ENCODE measurements at places on chromosomes 3 and 15.
A peak's percentile ranks its signal among the peaks of the same experiment; 100 is the strongest.

- no peak for DNase-seq
These were observed 1001.1 kb upstream of the NR2F2 start for GRCh38 chr15:95329362-95329761.

- DNase-seq, result no peak
These were observed 907.8 kb downstream of the NTRK3 start for GRCh38 chr15:87348746-87349145.

DNA sequence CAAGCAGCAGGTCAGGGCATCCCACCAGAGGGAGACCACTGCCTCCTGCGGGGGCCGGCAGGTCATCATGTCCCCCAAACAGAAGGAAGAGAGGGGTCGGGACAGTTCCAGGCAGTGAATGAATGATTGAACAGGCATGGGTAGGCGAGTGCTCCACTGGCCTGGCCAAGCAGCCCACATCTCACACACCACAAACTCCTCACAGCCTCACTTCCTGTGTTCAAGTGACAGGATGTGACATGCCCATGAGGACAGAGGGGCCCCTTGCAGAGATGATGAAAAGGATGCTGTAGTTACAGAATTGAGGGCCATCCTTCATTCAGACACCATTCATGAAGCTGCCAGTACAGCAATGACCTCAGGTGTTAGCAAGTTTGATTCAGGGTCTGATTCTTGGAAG lies 3.7 kb downstream of the IQSEC1 start:
- DNase-seq, result peak; percentile 81

- DNase-seq, result peak; percentile 38
These were observed 2.4 kb upstream of the CFAP91 start for GRCh38 chr3:119700269-119700919.

GRCh38 chr15:89130201-89130600 lies 41.9 kb downstream of the ABHD2 start:
- DNase-seq, result peak; percentile 18

DNA sequence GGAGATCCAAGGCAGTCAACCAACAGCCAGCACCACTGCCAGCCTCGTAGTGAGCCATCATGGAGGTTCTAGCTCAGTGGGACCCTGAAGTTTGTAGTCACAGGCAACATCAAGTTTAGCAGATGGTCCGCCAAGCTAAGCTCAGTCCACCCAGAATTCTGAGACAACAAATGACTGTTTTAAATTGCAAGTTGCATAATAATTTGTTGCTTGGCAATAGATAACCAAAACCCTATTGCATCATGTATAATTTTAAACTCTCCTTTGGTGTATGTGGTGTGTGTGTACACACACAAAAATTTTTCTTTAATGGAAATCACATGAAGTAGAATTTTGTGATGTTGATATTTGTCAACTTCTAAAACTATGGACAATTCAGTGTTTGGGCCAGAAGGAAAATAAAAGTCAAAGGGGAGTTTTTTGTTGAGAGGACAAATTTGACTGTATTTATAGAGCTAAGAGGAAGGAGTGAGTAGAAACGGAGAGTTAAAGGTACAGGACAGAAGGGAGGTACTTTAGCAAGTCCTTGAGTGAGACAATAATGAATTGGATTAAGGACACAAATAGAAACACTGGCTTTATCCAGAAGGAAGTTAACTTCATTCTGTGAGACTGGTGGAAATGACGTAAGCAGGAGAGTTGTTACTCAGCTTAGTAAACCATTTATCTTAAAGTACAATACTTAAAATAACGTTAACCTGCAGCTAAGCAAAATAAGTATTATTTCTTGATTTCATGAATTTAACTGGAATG lies 83.6 kb downstream of the NCEH1 start:
- no peak for DNase-seq

DNA sequence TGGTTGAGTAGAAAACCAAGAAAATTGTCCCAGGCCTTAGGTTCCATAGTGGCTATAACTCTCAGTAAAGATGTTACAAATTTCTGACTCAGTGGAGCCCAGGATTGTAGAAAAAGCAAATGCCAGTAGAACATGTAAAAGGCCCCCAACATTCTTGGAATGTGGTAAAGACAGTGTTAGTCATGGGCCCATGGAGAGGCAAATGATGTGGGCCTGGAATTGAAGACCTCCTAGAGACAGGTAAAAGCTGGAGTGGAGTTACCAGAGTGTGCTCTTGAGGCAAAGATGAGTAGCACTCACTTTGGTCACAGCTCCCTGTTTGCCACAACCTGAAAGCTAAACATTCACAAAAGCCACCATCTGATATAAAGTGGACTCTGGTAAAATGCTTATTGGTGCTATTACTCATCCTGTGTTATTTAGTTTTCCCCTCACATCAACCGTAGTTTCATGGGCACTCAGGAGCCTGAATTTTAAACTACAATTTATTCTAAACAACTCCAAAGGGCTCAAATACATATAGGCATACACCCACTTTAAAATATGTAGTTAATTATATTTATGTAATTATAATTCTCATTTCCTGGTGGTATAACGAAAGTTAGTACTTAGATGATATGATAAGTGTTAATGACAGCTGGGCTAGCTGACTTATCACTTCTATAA lies 359.6 kb upstream of the NECTIN3 start:
- DNase-seq, result no peak

- DNase-seq, result no peak
These were observed 233.3 kb downstream of the RBMS3 start for GRCh38 chr3:29514170-29514569.

- no peak for DNase-seq
These were observed 31.7 kb upstream of the TTC14 start for GRCh38 chr3:180570238-180570637.

DNA sequence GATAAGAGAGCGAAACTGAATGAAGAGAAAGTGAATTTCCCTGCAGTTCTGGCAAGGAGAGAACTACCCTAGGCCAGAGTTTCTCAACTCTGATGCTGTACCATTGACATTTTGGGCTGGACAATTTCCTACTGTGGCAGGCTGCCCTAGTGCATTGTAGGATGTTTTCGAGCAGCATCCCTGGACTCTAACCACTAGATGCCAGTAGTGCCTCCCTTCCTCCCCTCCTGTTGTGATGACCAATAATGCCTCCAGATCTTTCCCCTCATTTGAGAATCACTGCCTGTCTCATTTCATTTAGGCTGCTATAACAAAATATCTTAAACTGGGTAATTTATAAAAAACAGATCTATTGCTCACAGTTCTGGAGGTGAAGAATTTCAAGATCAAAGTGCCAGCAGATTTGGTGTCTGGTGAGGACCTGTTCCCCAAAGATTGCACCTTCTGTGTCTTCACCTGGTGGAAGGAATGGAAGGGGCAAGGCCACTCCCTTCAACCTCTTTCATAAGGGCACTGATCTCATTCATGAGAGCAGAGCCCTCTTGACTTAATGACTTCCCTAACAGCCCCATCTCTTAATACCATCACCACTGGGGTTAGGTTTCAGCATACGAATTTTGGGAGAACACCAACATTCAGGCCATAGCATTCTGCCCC lies 188.9 kb upstream of the MEIS2 start:
- DNase-seq, result no peak

- DNase-seq, result no peak
These were observed 157.2 kb upstream of the TPRG1 start for GRCh38 chr3:189014526-189014925.

DNA sequence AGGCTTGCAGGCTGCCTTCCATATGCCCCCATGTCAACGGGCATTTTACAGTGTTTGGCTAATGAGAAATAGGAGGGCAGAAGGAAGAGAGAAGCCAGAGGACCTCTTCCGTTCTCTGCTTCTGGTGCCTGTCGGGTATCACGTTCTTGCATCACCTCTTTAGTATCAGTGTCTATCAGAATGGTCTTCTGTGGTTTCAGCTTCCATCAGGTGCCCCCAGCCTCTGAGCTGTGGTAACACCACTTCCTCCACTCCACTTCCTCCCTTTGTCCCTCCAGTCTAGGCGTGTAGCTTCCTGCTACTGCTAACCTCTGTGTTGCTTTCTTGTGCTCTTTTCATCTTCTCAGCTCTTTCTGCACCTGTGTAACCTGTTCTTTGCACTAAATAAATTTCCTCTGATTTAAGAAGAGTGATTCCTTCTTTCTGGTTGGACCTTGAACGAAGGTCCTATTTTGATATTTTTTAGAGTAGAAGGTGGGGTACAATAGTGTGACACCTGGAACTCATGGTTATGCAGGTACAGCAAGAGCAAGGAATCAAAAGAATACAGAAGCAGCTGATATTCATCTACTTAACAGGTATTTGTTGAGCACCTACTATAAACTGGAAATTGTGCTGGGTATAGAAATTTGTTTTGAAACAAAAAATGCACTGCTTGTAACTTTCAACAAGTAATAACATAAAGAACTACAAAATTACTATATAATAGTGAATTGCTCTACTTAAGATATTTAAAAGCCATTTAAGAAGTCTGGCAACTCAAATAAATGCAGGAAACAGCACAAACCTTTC lies 27.4 kb upstream of the FOXB1 start:
- peak; percentile 70 for DNase-seq

GRCh38 chr3:43612419-43612818 lies 9.4 kb downstream of the ANO10 start:
- DNase-seq, result no peak

DNA sequence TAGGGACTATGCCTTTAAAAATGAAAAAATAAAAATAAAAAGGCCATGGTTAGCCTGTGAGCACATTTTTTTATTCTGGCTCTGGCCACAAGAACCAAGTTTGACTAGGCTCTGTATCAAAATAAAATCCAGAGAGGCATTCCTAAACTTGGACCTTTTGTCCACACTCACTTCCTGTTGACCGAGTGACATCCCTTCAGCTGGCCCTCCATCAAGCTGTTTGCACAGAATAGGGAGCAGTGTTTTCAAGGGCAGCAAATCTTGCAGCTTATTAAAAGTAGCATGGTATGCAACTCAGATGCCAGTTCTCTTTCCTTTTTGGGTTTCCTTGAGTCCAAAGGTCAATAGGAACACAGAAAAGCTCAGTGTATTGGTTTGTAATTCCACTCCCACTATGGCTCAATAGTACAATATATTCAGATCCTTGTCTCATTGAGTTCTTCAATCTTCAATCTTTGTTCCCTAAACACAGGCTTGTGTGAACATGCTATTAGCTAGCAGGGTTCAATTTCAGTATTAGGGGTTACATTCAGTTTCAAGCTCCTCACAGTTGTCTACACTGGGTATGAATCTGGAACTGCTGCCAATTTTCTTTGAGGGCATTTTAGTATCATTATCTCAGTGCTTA lies 244.5 kb downstream of the RBMS3 start:
- DNase-seq, result no peak

DNA sequence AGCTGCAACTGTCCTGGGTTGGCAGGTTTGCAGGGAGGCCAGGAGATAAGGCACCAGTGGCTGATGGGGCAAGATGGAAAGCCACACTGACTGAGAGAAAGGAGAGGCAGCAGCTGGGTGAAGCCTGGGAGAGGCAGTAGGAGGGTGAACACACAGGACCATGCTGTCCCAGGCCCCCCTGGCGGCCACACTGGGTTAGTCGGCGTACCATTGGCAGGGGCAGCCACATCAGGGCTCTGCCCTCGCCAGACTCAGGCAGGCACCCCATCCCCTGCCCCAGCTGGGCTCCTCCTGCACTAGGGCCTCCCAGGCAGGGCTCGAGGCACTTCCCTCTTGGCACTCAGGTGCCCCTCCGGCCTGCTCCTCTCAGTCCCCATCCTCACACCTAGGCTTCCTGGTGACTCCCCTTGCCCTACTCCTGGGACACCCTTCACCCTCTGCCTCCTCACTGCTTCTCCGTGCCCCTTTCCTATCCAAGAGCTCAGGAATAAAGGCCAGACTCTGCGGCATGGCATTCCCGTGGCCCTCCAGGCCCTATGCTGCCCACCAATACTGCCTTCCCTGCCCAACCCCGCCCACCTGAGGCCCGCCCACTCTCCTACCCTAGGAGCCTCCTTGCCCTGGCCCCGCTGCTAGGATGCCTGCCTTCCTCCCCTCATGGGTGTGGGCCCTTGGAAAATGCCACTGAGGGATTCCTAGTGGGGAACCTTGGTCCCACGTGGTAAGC lies 28.7 kb upstream of the DUSP7 start:
- DNase-seq, result no peak

GRCh38 chr3:80097674-80098073 lies 329.9 kb upstream of the ROBO1 start:
- no peak for DNase-seq

DNA sequence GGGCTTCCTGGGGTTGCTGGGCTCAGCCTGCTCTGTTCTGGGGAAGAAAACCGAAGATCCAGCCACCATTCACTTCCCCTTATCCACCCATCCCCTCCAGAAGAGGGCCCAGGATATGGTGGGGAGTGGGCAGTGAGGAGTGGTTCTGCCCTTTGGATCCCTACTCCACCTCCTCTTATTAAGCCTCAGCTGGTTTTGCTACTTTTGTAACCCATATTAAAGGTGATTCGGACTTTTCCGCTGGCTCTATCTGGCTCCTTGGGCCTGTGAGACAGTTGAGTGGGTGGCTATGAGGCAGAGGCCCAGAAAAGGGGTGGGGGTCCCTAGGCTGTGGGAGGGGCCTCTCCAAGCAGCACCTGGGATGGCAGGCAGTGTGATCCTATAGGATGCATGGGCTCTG lies 33.8 kb downstream of the NBEAL2 start:
- no peak for DNase-seq

GRCh38 chr3:94303897-94304296 lies 241.0 kb downstream of the NSUN3 start:
- no peak for DNase-seq

GRCh38 chr15:44535523-44536301 lies 1.2 kb upstream of the EIF3J start:
- peak; percentile 53 for DNase-seq

- no peak for DNase-seq
These were observed 946.0 kb downstream of the IGSF11 start for GRCh38 chr3:118088696-118089095.

- no peak for DNase-seq
These were observed 108.6 kb downstream of the RPLP1 start for GRCh38 chr15:69561071-69561784.

DNA sequence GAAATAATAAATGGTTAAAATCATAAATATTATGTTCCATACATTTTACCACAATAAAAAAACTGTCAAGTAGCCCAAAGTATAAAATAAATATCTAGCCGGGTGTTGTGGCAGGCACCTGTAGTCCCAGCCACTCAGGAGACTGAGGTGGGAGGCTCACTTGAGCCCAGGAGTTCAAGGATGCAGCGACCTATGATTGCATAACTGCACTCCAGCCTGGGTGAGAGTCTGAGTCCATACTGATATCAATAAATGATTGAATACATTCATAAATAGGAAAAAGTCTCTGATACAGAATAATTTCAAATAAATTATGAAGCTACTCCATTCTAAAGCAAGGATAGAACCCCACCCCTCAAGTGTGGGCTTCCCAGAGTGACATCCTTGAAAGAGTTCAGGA lies 68.5 kb upstream of the GATA2 start:
- DNase-seq, result no peak

- DNase-seq, result no peak
These were observed 31.0 kb upstream of the THBS1 start for GRCh38 chr15:39549912-39550311.

All from activated CD4-positive, alpha-beta memory T cell treated with anti-CD3 and anti-CD28 coated beads for 36 hours (primary cell).